ENCODE measurements at places on chromosomes 16 and 17.

DNA sequence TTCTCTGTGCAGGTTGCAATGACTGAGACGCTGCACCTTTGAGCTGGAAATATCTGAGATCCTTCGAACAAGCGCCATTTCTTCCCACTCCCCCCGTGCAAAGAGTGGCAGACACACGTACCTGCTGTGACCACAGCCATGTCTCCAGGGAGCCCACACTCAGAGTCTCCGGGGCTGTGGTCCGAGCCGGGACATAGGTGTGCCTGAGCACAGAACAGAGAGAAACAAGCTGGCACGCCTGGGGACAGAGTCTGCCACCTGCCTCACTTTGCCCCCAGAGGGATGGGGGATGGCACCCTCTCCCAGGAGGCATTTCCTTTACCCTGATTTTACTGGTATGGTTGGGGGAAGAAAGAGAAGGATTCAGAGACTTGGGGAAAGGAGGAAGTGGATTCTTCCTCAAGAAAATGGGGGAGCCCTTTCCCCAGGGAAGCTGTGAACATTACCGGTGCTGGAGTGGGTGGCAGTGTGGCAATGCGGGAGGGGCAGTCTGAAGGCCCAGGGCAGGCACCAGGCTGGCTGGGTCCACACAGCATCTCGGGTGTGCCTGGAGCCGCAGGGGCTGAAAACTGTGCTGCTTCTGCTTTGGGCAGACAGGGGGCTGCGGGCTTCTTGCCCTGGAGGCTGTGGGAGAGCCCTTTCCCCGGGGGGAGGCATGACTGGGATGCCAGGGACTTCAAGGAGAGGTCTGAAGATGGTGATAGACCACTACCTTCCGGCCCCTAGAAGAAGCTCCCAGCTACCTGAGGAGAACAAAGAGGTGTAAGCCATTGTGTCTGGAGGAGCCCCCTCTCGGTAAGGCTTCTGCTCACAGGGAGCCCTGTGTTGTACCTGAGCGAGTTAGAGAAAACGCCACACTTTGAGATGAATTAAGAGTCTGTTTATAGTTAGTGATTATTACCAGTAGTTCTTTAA, 6.6 kb upstream of the PIK3R6 start:
- no peak for DNase-seq

GRCh38 chr16:80254970-80255369, 285.8 kb upstream of the DYNLRB2 start:
- no peak for DNase-seq

DNA sequence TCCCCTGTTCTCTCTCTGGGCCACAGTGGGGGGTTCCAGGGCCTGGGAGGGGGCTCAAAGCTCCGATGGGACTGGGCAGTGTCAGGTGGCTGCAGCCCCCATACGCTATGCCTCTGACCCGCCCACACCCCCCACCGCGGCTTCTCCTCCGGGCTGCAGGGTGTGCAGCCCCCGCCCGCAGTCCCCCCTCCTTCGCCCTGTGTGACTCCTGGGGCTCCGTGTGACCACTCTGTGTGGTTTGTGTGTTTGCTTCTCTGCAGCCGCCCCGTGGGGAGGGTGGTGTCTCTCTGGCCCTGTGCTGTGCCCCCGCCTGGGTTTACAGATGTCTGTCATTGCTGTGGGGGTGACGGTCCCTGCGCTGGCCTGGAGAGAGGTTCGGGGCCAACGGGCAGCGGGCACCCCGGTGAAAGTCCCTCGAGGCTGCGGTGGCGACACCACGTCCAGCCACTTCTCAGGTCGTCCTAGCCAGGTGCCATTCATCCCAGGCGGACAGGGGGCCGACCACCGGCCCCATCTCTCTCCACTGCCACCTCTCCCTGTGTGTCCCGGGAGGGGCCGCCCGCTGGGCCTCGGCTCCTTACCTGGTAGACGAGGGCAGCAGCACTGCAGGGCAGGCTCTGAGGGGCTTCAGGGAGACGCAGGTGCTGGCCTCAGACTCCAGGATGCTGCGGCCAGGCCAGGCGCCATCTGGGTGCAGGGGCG, 5.5 kb downstream of the SSTR5 start:
- DNase-seq = no peak

GRCh38 chr16:31536804-31537361, 9.2 kb downstream of the AHSP start:
- DNase-seq = no peak

GRCh38 chr17:48611681-48612455, 1.1 kb upstream of the HOXB7 start:
- no peak for DNase-seq

Measured in glomerular endothelial cell (primary cell).